ENCODE measurements at places on chromosomes 7 and 10.

GRCh38 chr10:123287594-123288247, 133.5 kb downstream of the BUB3 start:
- no peak for DNase-seq

DNA sequence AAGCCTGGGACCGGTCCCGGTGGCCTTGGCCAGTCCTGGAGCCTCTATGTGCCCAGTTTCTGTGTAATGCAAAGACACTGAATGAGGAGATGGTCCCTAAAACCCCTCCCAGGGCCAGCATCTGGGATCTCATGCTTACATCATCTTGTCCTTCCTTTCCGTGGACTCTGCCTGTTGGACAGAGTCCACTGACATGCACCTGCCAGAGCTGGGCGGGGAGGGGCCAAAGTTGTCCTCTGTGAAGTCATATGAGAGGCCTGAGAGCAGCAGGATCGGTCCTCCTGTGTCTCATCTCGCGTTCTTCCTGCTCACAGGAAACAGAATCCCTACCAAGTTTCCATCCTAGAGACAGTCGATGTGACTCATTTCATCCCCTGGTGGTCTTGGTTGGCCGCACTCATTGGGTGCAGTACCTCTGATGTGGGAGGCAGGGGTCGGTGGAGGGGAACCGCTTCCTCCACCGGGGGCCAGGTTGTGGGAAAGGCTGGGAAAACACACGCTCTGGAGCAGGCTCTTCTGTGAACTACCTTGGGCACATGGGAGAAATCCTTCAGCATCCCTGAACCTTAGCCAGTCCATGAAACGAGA, 389.6 kb upstream of the PODXL start:
- DNase-seq = no peak

DNA sequence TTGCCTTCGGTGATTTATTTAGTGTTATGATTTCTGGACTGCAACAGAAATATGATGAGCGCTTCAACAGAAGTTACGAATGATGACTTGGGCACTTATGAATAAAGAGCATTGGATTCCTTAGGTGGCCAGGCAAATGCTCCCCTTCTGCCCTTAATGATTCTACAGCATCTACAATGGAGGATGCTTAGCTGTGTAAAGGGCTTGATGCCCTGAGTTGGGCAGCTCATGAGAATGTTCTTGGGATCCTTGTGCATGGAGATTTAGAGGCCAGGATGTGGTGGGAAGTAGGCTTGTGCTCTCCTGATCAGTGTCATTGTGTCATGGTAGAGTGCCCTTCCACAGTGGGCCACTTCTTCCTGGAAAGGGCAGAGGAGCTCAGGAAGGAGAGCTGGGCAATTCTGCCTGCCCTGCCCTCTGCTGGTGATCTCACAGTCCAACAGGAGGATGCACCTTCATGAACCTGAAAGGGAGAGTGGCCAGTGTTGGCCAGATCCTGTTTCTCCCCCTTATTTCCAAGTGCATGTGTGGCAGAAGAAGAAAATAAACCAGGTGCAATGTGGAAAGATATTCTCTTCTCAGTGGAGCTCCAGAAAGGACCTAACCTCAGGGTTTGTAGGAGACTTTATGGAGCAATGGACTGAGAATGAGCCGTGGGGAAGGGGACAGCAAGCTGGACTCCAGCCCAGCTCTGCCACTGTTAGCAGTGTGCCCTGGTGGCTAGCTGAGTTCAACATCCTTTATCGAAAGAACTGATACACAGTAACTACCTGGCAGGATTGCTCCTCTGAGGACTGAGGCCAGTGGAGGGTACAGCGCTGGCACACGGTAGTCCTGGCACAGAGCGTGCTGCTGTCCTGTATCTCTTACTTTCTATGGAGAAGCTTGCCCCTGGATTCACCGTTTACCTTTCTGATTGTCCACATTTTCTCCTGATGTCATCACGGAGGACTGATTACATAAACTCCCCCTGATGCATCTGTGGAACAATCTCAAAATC, 182.9 kb downstream of the BMPER start:
- DNase-seq = peak; percentile 8

GRCh38 chr7:139118234-139118804, 8.8 kb upstream of the ZC3HAV1 start:
- no peak for DNase-seq

GRCh38 chr7:596819-597182, 77.2 kb upstream of the PDGFA start:
- DNase-seq = no peak
